ENCODE measurements at places on chromosomes 5 and 9. TPM values are rescaled to one million over a fixed set of nuclear protein-coding genes. Genes with fewer than 3 reads are reported as not detected.

Gene ENTPD2
- total RNA-seq = 0.16 TPM

Gene FOXD1
- 0.94 TPM for total RNA-seq

Gene PLEKHG4B
- total RNA-seq = 6.2 TPM

Gene PCDHB14
- total RNA-seq = 13.4 TPM

Gene TMEM8B
- total RNA-seq = 5.6 TPM

Gene FBLL1
- 54.9 TPM for total RNA-seq

Gene INSL6
- total RNA-seq = not detected

Gene LMX1B
- total RNA-seq = not detected

Gene SHOC1
- total RNA-seq = 0.16 TPM

Gene ORM2
- not detected for total RNA-seq

Gene PCDHA4
- total RNA-seq = 18.6 TPM

Gene ADCY2
- total RNA-seq = 13.4 TPM

Gene TRAF1
- total RNA-seq = 2.5 TPM

Gene DTWD2
- total RNA-seq = 13.9 TPM

Gene SAXO1
- not detected for total RNA-seq

Gene SLC1A1
- 54.7 TPM for total RNA-seq

Gene IFNA1
- not detected for total RNA-seq

Gene SV2C
- total RNA-seq = 1.7 TPM

Gene ZNF658
- 21.5 TPM for total RNA-seq

Gene FKBP15
- 22.3 TPM for total RNA-seq

Gene ITGA1
- total RNA-seq = 7.2 TPM

Gene TPRN
- 4.7 TPM for total RNA-seq

Gene BSPRY
- not detected for total RNA-seq

Gene NMRK1
- total RNA-seq = 10.3 TPM

Gene GGTA1
- total RNA-seq = 2.3 TPM

Gene KIAA1191
- total RNA-seq = 97.3 TPM

Gene ZNF608
- 95.6 TPM for total RNA-seq

Gene C5
- total RNA-seq = 8.0 TPM

Gene GMCL2
- not detected for total RNA-seq

Gene MRPS30
- total RNA-seq = 185 TPM

Gene PKD2L2
- not detected for total RNA-seq

Gene EPB41L4A
- total RNA-seq = 78.8 TPM

Gene DNLZ
- total RNA-seq = 4.1 TPM

Gene THG1L
- total RNA-seq = 17.8 TPM

Gene GRM6
- total RNA-seq = 0.16 TPM

Gene ASTN2
- 9.7 TPM for total RNA-seq

Gene IL31RA
- total RNA-seq = 0.16 TPM

Gene FUT7
- not detected for total RNA-seq

Gene MYMK
- not detected for total RNA-seq

Gene CDH9
- 34.2 TPM for total RNA-seq

Gene MSMP
- total RNA-seq = not detected

Gene GLT6D1
- total RNA-seq = not detected

Gene LCN10
- total RNA-seq = not detected

Gene FAM153A
- 2.8 TPM for total RNA-seq
